ENCODE measurements at places on chromosomes 16 and 17.
A peak's percentile ranks its signal among the peaks of the same experiment; 100 is the strongest.

DNA sequence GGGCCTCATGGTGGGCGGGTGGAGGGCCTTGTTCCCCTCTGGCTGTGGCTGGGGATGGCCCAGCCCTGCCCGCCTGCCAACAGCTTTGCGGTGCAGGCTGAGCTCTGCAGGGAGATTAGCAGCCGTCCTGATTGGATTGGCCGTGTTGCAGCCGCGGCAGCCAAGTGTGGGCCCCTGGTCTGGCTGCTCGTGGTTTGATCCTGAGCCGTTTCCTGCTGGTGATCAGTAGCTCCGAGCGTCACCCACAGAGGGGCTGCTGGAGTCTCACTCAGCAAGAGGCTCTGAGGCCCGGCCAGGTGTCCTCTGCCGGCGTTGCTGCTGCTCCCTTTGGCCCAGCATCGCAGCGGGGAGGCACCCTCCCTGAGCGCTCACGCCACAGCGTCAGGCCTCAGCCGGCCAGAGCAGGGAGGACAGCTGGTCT is 32.5 kb downstream of the BAIAP2 start:
- no peak for DNase-seq

- DNase-seq = peak; percentile 73
Observed at GRCh38 chr16:67244387-67245185, 2.7 kb downstream of the FHOD1 start.

DNA sequence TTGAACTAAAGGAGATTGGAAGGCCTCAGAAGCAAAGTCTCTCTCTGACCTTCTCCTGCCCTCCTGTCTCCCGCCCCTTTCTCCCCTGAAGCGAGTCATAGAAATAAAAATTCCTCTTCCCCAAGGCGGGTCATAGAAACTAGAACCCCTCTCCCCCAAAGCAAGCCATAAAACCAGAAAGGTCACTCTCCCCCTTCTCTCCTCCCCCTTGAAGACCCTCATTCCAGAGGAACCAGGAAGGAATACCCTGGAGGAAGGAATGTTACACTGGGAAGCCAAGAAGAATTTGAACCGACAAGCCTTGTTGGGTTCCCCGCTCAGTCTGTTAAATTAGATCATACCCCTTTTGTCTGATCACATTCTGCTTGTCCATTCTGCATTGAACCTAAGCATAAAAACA is 2.7 kb upstream of the GJC1 start:
- no peak for DNase-seq

- no peak for DNase-seq
Observed at GRCh38 chr16:68076560-68076959, 8.6 kb upstream of the NFATC3 start.

- DNase-seq = peak; percentile 70
Observed at GRCh38 chr17:30291543-30292285, at the start of gene BLMH. Gene BLMH (minus strand): TSS chr17:30291944. CDS start chr17:30291819, 125 bp downstream.

Measured in effector CD4-positive, alpha-beta T cell (primary cell).